ENCODE measurements at places on chromosomes 1 and 21.

DNA sequence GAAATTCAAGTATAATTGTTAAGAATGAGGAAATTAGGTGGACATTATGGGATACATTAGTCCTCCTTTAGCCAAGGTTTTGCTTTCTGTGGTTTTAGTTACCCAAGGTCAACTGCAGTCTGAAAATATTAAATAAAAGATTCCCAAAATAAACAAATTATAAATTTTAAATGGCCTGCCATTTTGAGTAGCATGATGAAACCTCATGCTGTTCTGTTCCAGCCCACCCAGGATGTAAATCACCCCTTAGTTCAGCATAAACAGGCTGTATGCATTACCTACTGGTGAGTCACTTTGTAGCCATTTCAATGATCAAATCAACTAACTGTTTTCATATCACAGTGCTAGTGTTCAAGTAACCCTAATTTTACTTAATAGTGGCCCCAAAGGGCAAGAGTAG is 132.5 kb upstream of the LYPLAL1 start:
- DNase-seq: peak; percentile 36

GRCh38 chr1:204344665-204345355 is 14.9 kb downstream of the PLEKHA6 start:
- DNase-seq: peak; percentile 36

DNA sequence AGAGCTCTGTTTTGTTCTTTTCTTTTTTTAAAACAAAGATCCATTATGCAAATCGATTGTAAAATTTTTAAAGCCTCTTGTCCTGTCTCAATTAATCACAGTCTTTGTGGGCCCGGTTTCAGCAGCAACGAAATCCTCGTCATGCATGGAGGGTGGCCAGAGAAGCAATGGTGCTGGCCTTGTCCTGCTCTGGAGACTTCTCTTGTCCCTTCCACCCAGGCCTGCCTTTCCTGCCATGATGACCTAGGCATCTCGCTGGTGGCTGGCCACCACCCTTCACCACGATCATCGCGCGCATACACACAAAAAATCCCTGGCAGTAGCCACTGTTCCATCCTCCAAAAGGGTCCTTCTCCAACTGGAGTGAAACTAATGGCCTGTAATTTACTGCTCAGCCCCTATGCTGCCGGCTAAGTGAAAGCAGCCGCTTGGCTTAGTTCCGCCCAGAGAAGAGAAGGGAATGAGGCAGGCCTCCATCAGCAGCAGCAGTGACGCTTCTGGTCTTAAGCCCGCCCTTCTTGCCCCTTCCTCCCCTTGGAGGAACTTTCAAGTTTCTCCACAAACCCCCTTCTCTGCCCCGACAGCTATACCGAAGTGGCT is 309.5 kb downstream of the NPHP4 start:
- no peak for DNase-seq

- DNase-seq: no peak
These were observed 56.5 kb downstream of the CAMSAP2 start for GRCh38 chr1:200795156-200795555.

DNA sequence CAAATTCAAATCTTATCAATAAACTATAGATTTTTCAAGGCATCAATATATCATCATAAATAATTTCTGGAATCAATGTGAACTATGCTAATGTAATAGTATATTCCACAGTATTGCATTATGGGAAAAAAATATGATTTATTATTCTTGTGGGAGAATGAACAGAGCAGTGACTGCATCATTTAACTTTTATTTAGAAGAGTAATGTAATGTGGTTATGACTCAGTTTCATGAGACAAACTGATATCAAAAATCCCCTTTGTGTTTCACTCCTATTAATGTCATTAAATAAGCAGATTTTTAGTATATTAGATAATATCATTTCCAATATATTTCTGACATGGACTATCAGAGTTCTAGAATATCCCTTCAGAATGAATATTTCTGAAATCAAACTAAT is 187.6 kb downstream of the LRRC40 start:
- no peak for DNase-seq

DNA sequence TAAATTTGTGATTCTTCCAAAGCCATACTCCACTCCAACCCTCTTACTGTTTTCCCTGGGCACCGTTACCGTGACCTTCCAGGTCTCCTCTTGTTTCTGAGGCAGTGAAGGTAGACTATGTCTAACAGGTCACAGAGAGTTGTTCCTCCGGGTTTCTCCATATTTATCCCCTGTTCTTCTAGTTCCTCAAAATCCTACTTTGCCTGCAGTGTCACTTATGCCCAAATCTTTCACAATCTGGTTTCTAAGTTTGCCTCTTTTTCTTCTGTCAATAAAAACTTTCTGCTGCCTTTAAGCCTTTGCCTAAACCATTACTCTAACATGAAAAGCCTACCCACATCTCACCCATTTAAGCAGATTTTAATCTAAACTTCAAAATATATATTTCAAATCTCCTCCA is 87.7 kb downstream of the C4BPA start:
- DNase-seq: no peak

DNA sequence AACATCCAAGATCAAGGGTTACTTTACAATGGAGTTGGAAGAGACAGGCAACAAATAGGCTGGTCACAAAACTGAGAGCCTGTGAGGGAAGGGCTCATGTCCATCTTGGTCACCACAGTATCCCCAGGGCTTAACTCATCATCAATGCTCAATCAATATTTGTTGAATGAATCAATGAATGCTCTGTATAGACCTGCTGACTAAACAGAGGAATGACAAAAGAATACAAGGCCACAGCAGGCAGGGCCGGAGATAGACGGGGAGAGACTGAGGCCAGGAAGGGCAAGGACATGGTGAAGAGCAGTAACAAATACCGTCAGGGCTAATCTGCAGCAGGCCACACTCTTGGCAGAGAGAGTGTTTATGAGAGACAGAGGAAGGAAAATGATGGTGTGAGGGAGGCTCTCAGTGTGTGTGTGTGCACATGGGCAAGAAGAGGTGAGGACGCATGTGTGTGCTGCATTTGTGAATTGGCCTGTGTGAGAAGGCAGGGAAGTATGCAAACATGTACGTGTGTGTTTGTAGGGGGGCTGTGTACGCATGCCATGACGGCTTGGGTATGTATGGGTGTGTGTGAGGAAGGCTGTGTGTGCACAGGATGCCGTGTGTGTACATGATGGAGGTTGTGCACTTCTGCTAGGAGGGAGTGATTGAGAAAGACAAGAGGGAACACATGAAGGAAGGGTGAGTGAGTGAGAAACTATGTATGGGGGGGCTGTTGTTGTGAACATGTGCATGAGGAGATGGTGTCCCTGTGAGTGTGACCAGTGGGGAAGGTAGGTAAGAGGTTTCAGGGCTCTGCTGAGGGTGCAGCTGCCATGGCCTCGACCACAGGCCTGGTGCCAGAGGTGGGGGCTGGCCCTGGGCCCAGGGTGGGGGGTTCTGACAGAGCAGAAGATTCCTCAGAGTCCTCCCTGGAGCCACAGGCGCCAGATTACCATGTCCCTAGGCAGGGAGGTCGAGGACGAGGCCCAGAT is 15.4 kb downstream of the AHDC1 start:
- DNase-seq: no peak

DNA sequence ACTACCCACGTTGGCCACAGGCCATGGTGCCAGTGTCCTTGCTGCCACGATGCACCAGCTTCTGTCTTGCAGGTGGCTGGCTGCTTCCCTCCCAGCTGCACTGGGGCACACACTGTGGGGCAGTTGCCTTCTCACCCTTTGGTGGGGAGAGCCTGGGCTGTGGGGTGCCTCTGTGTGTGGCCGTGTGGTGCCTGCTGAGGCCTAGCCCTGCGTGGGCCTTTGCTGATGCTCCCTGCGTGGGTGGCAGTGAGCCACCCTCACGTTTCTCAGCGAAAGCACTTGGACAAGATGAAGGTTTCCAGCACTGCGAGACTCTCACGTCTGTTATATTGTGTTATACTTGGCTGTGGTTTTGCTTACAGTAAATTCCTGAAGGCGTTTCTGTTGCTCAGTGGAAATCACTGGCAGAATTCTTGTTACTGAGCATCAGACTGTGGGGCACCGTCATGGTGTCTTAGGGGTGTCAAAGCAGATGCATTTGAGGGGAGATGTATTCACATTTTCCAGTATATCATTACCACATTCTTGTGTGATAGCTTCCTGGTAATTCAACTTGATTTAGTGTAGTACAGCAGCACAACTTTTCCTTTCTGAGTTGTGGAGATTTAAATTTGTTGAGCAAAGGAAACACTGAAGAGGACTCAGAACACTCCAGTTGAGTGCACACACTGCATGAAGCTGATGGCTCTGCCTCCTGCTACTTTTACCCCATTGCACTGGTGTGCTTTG is 124.7 kb downstream of the PCBP3 start:
- DNase-seq: no peak

DNA sequence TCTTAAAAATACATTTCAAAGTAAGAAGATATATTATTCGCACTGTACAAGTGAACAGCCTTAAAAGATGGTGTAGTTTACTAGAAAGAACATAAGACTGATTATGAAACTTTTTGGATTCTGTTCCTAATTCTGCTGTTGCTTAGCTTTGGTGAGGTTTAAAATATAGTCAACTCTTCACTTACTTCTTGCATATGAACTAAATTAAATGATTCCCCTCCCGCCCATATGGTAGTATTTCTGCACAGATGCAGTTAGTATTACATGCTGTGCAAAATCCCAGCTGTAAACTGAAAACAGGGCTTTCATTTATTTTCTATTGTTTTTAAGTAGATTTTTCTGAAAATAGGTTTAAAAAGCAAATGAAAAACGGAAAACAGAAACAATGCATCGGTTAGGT is 345.4 kb upstream of the NCAM2 start:
- no peak for DNase-seq

DNA sequence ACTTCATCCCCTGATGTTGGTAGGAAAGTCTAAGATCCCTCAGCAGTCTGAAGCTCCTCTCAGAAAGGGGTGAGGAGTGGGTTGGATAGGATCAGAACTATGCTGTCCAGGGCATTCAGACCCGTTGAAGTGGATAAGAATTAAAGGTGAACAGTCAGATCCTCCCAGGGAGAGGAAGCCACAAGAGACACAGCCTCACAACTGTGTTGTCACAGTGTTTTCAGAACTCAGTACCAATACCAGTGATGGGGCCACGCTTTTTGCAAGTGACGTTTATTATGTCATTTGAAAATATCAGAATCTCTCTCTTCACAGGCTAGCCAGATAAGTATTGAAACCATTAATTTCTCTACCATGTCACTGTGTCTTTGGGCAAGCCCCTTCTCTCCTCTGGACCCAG is 15.4 kb upstream of the EPS15 start:
- DNase-seq: no peak

DNA sequence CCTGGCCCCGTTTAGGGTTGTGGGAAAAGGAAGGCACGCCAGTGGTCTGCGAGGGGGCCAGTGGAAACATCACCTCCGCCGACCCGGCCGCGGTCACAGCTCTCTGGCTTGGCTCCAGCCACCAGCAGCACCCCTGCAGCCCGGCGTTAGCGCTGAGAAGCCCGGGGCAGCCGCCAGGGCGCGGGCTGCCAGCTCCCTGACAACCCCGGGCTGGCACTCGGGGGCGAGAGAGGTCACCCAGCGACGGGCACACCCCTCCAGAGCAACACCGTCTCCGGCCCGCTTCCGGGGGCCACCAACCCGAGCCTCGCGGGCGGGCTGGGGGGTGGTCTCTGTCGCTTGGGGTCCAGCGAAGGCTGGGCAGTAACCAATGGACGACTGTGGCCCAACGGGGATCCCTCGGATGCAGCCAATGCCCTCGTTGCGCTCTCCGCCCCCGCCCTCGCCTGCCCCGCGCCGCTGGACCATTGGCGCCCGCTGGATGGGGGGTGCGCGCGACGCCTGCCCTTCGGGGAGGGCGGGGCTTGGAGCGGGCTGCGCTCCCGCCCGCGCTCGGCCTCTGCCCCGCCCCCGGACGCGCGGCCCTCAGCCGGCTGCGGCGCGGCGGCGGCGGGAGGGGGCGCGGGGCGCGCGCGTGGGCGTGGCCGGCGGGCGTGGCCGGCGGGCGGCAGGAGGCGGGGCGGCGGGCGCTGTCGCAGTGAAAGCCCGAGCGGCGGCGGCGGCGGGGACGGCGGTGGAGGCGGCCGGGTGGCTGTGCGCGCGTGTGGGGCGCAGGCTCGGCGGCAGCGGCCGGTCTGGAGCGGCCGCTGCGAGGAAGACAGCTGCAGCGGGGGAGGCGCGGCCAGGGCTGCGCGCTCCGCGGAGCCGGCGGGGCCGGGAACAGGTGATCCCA is at the start of gene MAN1C1:
MAN1C1 (plus strand) TSS at position 697 of the 892 bp plus-strand sequence. CDS start 1,007 bp downstream, outside the sequence.
- DNase-seq: peak; percentile 96

GRCh38 chr1:213989002-213989855 is 1.5 kb downstream of the PROX1 start:
- no peak for DNase-seq

DNA sequence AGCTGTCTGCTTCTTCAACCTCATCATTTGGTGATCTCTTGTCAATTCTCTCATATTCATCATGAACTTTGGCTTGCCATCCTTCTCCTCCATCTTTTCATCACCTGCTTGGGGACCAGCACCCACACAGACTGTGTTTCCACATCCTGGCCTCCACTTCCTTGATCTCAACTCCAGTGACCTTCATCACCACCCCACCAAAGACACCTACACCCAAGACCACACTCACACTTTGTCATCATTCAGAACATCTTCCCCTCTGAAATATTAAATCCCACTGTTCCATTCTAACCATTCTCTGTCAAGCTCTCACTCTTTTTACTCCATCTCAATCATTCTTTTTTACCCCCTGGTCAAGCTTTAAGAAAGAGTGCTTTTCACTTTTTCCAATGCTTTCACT is 115.5 kb upstream of the VAV3 start:
- DNase-seq: no peak

DNA sequence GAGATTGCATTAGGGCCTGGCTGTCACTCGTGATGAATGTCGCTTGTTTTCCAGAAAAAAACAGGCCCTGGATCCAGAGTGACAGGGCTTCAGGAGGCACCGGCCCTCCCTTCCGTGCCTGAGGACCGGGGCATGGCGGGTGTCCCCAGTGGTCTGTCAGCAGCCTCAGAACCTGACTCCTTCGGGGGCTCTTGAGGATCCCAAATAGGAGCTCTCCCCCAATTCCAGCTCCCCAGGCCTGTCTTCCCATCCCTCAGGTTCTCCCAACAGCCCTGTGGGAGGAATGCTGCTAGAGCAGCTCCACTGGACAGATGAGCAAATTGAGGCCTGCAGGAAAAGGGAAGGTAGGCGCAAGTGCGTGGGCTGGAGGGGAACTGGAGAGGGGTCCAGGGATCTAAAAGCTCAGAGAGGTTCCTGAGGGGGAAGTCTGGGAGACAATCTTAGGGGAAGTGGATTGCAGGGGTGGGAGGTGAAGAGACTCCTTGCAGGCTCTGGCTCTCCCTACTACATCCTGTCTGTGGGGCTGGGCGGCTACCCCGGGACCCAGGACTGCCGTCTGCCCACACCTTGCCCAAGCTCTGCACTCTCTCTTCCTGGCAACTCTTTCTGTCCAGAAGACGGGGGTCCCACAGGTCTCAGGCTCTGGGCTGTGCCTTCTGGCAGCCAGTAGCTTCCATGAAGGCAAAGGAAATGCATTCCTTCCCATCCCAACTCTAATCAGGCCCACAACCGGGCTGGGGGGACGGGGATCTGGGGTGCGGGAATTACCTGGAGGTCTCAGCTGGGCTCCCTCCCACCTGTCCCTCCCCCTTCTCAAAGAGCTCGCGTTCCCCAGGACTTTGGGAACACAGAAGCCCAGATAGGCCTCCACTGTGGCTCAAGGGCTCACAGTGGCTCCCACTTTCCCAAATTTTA is 105.7 kb upstream of the CASZ1 start:
- no peak for DNase-seq
